ENCODE measurements at places on chromosomes 2 and 18.

- no peak for DNase-seq
These were observed 61.9 kb downstream of the RAB10 start for GRCh38 chr2:26095758-26096157.

DNA sequence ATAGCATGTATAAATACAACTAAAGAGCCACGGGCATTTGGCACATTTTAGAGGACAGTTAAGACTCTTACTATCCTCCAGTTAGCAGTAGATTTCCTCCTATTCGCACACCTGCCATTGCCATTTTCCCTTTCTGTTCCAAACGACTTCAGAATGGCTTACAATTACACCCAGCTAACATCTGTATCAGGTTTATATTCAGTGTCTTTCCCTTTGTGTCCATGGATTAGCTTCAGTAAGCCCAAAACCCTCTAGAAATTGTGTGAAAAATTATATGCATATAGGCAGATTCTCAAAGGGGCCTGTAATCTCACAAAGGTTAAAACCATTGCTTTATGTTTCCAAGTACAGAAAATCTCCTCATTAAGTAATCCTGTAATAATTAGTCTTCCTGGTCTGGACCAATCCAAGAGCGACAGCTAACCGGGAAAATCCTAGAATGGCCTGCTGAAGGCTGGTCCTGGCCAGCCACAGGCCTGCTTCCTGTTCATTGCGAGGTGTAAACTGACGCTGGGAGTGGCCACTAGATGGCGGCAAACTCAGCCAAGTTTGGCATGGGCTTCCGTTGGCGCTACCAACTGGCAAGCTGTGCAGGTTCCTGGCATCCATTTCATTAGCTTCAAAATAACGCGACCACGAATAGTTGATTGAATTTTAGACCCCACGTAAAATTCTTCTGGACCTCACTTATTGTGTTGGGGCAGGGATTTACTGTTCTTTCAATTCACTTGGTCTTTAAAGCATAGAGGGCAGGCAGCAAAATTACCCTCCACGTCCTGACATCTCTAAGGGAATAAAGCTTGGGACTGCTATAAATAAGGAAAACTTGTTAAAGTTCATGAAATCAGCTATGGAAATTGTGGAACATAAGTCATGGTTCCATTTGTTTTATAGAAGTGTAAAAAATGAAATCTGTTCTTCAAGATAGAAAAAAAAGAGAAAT, 17.1 kb downstream of the ARHGAP25 start:
- peak; percentile 70 for DNase-seq

DNA sequence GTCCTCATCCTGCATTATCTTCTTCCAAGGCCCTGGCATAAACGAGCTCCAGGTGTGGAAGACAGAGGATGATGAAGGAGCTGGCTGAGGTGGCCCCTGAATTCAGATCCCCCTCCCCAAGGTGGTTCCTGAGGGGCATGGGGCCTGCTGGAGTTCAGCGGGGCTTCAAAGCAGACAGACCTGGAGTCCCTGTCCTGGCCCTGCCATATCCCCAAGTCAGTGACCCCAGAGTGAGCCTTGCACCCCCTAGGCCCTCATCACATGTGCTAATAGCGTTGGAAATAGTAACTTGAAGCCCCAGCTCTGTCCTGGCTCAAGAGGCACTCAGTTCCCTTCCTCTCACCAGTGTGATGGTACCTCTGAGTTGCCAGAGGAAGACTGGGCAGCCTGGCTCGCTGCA, 172.9 kb downstream of the GALNT1 start:
- no peak for DNase-seq

DNA sequence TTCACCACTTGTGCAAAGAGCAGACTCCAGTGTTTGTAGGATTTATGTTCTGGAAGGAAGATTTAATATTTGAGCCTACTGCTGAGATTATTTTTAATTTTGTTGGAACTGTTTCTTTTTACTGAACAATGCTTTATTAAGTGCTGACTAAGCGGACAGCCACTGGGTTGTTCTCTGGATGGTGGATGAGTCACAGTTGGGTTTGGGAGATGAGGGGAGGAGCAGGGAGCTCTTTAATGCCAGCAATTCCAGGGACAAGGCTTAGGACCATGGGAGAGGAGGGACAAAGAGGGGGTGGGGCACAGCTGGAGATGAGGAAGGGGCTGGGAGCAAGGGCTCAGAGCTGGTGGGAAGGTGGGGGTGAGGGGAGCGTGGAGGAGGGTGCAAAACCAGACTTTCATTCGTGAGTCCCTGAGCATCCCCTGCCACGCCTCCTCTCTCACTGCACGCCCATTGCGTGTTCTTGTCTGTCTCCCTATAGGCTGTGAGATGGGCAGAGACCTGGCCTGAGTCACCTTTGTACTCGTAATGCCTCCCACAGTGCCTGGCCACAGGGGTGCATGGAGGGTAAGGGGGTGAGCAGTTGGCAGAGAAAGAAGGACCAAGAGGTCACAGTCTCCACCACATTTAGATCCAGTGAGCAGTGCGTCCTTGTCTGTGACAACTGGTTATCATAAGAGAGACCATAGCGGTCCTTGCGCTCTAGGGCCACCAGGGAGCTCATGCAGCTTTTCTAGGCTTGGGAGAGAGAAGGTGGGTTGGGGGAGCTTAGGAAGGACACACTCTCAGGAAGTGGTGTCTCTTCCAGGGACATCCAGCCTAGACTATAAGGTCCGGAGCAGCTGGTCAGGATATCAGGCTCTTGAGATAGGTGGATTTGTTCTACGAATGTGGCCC, 18.4 kb downstream of the SLC4A3 start:
- DNase-seq, result no peak

GRCh38 chr18:26656431-26656943, 108.1 kb upstream of the KCTD1 start:
- DNase-seq, result no peak

- no peak for DNase-seq
These were observed 201.7 kb downstream of the ALK start for GRCh38 chr2:29719639-29720038.

DNA sequence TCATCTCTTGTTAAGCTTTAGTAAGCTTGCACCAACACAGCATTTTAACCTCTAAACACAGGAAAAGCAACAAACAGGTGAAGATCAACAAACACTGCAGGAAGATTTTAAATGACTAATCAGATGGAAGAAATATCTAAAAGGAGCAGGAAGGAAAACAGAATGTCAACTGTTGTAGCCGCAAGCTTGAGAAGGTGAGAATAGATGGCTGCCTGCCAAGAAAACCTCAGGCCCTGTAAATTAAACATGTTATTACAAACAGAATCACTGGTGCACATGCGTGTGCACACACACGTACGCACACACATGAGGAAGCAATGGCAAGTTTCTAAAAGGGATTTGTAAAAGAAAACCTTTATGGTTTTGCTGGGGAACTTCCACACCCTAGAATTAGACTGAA, 257.8 kb upstream of the GALNT5 start:
- DNase-seq, result no peak

- no peak for DNase-seq
These were observed 148.3 kb upstream of the ALKAL2 start for GRCh38 chr2:436205-436604.

- no peak for DNase-seq
These were observed 20.4 kb upstream of the BCL2 start for GRCh38 chr18:63339920-63340484.

Data from CMK (cell line).